Activated CD4-positive, alpha-beta T cell treated with anti-CD3 and anti-CD28 coated beads, Interleukin-2, amount 50 U/mL, for 16 hours (primary cell): ENCODE measurements at places on chromosomes 11 and 22.

DNA sequence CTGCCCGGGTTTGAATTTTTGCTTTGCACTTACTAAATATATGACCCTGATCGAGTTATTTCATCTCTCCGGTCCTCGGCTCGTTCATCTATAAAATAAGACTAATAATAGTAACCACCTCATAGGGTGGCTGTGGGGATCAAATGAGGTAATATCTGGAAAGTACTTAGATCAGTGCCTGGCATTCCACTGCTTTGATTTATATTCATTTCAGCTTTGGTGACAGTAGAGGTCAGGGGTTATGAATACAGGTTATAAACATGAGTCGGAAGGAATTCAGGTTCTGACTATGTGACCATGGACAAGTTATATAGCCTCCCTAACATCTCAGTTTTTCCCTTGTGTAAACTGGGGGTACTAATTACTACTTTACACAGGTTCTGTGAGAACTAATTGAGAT lies 2.9 kb upstream of the TEAD1 start:
- DNase-seq: no peak

GRCh38 chr11:60315871-60316270 lies 11.2 kb upstream of the MS4A6E start:
- no peak for DNase-seq

GRCh38 chr22:44033287-44033686 lies 9.2 kb downstream of the PARVB start:
- DNase-seq: no peak

DNA sequence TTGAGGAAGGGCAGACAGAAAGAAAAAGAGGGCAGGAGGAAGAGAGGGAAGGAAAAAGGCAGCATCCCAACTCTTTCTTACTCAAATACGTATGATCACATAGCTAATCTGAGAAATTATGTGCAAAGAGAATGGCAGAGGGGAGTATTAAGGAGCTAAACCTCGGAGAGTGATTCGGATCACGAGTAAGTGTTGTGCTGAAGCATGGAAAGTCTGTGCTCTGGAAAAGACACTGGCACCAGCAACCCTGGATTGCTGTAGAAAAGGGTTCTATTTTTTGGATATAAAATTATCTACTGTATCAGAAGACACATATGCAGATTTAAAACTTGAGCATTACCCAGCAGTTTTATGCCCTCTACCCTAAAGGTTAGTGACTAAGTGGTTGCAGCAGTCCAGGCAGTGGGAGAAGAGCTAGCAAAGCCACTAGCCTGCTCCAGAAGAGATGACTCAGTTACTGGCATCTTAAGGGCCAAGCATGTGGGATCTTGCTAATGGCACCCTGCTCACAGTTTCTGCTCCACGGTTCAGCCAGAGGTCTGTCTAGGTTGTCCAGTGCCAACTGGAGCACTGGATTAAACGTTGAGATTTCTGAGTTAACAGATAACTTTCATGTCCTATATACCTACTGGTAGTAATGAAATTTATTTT lies 151.7 kb downstream of the SWAP70 start:
- no peak for DNase-seq

DNA sequence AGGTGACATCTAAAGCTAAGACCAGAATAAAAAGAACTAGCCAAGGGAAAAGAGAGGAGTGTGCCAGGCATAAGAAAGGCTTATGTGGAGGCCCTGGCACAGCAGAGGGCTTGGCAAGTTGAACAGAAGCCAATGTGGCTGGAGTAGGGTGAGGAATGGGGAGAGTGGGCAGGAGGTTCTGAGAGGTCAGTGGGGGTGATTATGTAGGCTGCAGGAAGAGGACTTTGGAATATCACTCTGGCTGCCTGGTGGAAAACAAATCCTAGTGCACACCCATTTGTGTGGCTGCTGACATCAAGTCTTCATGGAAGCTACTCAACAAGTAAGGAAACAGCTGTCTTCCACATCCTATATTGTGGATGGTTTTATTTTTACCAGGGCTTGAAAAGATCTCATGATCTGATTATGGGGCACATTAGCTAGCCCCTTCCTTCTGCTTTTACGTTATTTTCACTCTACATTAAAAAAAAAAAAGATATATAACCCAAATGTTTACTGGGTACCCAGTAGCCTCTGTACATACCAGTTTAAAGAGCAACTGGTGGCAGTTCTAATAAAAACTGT lies 3.4 kb downstream of the MRPL16 start:
- no peak for DNase-seq

DNA sequence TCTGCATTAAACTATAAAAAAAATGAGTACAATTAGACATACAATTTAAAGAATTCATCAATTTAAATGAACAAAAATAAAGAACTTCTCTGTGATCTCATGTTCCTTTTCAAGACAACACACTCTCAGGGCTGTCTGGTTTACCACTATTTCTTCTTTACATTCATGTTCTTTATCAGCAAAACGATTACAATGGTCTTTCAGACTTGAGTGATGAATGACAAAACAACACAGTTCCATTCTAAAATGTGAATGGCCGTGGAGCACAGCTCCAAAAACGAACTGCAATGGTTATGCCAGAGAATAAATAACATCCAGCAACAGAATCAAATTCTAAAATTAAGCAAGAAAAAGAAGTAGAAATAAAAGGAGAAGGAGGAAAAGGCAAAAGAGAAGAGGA lies 113.1 kb downstream of the CADM1 start:
- DNase-seq: no peak

DNA sequence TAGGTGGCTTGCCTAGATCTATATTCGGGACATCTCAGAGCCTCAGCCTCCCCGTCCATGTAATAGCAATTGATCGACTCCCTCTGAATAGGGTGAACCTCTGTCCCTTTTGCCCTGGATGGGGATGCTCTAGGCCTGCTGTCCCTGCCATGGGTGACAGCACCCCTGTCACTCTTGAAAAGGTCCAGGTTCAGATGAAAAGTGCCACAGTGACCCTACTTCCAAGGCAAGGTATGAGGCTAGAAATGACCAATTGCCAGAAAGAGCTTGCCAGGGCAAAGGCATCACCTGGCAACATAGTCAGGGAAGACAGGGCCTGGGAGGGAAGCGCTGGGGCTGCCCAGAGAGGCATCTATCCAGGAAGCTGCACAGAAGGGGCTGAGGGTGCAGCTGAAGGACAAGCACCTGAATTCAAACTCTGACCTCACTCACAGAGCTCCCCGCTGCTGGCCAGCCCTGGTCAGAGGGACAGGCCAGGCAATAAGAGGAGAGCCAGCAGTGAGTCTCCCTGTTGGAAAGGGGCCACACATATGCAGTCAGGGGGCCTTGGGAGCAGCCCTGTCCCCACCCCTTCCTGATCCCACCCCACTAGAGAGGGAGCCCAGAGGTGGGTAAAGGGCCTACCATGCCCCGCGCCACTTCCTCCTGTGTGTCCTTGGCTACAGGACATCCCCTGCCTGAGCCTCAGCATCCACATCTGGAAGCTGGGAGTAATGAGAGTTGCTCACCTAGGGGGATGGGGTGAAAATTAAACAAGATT lies 9.0 kb upstream of the APOBEC3A start:
- no peak for DNase-seq

DNA sequence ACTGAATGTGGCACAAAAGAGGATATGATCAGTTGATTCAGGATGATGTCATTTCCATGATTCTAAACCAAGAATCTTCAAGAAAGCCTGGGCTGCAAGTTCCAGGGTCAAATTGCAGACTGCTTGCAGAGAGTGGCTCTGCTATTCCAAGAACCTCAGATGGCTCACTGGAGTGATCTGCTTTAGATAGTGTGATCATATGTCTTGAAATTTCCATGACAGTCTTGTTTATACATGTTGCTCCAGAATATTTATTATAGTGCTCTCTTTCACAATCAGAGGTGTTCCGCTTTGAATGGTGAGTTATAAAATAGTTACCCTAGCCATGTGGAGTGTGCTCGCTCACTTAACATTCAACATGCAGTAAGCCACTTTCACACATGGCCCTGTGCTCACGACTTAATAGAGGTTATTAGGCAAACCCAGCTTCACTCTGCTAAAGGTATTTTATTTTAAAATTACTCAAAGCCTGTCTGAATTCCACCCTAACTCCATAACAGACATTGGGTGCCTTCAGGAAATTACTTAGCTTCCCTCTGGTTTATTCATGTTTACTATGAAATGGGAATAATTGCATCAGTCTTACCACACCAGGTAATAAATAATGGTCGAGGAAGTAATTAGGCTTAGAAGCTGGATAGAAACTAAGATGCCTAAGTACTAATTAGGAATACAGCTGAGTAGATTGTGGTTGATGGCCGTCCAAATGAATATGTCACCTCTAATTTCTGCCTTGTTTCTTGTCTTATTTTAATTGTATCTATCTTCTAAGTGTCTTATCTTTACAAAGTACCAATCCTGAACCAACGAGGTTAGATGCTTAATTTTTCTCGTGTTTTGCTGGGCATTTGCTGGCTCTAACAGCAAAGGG lies 187.9 kb downstream of the ETS1 start:
- peak; percentile 23 for DNase-seq

- no peak for DNase-seq
Measured at GRCh38 chr11:130749216-130749615, 167.1 kb downstream of the SNX19 start.

- no peak for DNase-seq
Measured at GRCh38 chr11:122423273-122423672, 232.2 kb upstream of the UBASH3B start.

DNA sequence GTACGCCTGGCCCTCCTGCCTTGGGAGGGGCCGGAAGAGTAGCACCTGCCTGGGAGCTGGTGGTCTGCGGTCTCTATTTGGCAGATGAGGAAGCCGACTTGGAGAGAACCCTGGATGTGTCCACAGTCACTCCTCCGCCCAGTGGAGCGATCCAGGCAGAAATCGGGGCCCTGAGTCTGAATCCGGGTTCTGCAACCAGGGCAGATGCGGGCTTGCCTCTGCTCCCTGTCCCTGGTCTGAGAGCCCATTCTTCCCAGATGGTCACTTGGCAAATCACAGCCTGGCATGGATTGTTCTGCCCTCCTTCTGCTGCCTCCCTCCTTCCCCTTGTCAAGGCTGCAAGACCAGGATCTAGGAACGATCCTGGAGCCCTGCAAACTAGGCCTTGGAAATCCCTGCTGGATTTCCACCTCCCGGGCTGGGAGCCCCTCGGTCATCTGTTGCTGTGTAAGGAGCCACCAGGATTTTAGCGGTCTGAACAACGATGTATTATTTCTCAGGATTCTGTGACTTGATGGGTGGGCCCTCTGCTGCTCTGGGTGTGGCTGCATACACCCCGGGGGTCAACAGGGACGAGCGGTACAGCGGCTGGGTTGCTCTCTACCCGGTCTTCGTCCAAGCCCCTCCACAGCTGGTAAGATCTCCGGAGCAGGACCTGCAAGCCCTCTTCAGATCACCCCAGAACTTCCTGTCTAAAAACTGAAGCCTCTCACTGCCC lies 2.0 kb upstream of the ASCL2 start:
- DNase-seq: no peak

DNA sequence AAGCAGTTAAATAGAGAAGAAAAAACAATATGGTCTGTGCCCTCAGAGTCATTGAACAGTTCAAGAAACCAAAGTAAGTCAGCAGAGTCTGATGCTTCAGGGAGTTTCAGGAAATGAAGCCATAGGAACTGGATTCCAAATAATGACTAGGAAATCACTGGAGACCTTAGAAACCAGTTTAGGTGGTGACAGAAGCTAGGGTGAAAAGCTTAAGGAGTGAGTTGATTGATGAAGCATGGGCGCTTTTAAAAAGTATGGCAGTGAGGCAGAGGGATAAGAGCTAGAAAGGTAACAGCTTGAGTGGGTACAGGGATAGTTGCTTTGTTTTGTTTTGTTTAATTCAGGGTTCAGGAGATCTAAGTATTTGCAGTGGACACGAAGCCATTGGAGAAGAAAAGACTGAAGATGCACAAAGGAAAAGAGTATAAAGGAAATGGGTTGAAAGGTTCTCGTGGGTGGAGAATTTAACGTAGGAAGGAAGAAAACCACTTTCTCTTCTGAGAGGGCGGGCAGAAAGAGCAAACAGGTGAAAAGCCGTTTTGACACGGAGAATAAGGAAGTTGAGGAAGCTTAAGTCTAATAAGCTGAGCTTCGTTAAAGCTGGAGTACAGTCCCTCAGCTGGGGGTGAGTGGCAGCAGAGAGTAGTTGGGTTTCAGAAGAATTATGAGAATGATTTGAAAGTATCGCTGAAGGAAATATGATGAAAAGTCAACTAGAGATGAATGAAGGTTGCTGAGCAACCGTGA lies 14.8 kb downstream of the SGSM3 start:
- peak; percentile 39 for DNase-seq

DNA sequence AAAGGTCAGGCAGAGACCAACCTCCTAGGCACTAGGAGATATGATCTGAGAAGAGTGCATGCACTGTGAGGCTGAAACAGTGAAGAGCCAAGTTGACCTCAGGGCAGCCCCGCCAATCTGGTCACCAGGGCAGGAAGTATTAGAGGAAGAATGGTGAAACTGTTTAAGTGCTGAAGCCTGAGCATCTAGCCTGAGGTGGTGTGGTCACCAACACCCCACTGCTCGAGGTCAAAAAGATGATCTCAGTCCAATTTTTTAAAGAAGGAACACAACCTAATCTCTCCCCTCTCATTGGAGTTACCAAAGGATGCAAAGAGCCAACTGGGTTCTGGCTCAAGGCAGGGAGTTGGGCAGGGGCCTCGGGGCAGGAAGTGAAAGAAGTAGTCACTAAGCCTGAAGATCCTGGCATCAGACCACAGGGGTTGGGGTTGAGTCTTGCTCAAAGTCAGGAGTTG lies 4.0 kb downstream of the APBB1 start:
- DNase-seq: peak; percentile 52

- DNase-seq: no peak
Measured at GRCh38 chr11:35147235-35147634, 8.3 kb downstream of the CD44 start.

GRCh38 chr11:18366286-18366685 lies 28.1 kb upstream of the LDHA start:
- DNase-seq: no peak

DNA sequence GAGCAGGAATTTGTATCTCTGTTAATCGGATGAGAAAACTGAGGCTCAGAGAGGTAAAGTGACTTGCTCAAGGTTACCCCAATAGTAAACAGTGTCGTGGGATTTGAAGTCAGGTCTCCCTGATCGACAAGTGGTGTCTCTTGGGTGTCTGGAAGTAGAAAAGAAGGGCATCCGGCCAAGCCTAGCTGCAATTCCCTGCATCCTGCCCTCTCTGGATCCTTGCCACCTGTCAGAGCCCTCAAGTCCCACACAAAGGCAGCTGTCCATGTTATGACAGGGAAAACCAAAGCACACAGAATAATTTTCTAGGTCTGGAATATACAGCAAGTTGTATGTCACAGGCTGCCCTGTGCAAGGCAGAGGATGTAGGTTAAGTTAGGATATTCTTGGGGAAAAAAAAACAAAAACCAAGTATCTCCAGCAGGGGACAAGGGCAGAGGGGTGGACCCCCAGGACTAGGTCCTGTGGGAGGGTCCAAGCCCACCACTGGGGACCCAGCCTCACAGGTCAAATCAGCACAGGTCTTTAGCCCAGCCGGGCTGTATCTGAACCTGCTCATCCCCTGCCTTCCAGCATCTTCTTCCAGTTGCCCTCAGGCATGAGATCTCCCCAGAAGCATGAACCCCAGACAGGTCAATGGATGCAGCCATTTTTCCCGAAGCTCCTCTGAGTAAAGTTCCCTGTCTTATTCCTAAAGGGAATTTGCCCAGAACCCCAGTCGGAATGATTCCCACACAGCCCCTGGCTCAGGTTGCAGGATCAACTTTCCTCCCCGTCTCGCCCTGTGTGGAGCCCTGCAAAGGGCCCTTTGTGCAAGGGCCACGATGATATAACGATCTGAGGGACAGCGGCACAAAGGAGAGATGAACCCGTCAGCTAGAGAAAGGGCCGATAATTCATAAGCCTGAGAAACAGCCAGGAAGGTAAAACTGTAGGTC lies 15.0 kb downstream of the USH1C start:
- no peak for DNase-seq

GRCh38 chr22:37931893-37932389 lies 21.5 kb downstream of the C22orf23 start:
- DNase-seq: no peak
